ENCODE measurements at places on chromosomes 12 and 14.

GRCh38 chr12:45634273-45634917 is 95.1 kb upstream of the ARID2 start:
- DNase-seq: no peak

- DNase-seq: no peak
Observed at GRCh38 chr12:76670776-76671175, 93.1 kb upstream of the ZDHHC17 start.

DNA sequence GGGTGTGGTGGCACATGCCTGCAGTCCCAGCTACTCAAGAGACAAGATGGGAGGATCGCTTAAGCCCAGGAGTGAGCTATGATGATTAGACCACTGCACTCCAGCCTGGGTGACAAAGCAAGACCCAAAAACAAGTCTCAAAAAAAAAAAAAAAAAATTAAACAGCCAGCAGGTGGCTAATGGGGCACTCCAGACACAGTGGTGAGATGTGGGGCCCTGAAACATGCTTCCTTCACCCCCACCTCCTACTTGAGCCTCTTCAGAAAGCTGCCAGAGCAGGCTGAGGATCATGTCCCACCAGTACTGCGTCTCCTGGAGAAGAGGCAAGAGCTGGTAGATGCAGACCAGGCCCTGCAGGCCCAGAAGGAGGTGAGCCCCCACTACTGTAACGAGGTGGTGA is 2.1 kb downstream of the CFAP73 start:
- no peak for DNase-seq

GRCh38 chr12:75721796-75722195 is 210.4 kb upstream of the KRR1 start:
- no peak for DNase-seq

- no peak for DNase-seq
Observed at GRCh38 chr12:9112076-9112853, 3.5 kb downstream of the A2M start.

DNA sequence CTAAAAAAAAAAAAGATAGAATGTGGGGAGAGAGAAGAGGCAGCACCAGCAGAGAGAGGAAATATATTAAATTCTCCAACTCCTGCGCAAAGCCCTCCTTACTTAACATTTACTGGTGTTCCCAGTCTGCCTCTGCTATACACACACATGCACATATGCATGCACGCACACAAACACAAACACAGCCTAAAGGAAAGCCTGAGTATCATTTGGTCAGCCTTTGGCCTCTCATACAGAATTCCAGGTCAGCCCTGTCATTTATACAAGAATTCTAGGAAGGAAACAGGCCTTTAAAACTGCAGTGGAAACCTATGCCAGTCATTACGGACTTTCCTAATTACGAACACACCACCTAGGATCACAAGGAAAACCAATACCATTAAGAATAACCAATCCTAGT is 269.4 kb downstream of the ITPR2 start:
- DNase-seq: no peak

DNA sequence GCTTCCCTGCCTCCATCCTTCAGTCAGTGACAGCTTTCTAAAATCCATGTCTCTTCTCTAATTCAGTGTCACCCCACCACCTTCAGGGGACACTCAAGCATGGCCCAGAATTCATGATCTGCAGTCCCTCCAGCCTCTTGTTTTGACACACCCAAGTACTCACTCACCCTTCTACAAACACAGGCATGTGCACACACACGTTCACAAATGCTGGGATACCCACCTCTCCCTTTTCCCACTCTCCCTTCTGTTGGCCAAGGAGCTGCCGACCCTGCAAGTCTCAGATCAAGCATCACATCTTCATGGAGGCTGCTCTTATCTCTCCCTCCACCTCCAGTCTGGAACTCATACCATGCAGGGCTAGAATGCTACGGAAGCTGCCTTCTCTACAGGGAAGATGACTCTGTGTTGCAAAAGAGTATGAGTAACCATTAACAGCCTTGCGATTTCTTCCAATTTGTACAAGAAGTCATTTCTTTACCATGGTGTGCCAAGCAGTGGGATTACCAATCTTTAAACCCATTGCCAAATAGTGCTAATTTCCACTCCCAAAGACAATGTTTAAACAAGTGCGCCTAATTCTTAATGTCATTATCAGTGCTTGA is 196.1 kb downstream of the BCL11B start:
- DNase-seq: no peak

GRCh38 chr14:76376878-76377734 is 1.2 kb downstream of the ESRRB start:
- no peak for DNase-seq

DNA sequence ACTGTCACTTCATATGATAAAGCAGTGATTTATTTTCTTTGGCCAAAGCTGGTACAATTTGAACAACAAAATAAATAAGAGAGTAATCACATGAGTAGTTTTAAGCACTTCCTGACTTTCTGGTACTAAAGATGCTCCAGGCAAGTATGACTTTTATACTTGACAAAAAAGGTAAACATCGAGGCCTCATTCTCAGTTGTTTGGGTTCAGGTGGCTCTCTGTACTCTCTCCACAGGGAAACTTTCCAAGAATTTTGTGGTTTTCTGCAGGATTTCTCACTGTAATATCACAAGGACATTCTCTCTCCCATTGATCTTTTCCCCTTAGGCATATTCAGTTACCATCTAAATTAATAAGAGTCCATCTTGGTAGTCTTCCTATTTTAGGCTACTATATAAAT is 26.6 kb upstream of the KCNC2 start:
- DNase-seq: no peak

DNA sequence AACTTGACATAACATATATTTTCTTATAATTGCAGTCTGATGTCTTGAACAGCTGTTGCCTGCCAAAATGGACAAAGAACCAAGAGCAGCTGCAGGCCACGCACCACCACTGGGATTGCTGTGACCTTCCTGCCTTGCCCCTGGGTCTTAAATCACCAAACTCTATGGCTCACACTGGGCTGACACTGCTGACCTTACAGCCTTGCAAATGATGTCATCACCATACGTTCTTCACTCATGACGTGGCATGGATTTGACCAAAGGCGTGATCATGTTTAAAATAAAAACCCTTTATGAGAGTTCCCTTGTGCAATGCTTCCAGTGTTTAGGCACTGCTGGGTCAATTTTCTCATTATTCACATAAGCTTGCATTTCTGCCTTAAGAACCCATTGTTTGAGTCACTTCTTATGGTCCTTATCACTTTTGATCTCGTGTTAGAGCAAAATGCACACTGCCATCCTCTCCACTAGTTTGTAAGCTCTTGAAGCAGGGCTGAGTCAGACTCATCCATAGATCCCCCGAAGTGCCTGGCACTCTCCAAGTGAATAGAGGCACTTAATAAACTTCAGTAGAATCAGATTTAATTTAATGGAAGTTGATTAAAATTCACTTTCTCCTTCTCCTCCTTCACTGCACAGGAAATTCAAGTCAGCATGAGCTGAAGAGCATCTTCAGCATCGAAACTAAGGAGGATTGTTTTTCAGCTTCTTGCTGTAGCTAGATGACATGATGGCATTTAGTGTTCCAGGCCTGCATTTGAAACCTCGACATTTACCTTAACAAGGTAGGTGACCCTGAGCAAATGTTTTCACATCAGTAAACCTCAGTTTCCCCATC is 132.4 kb upstream of the PZP start:
- peak; percentile 58 for DNase-seq

GRCh38 chr12:71878208-71878607 is 38.6 kb downstream of the TBC1D15 start:
- DNase-seq: no peak

DNA sequence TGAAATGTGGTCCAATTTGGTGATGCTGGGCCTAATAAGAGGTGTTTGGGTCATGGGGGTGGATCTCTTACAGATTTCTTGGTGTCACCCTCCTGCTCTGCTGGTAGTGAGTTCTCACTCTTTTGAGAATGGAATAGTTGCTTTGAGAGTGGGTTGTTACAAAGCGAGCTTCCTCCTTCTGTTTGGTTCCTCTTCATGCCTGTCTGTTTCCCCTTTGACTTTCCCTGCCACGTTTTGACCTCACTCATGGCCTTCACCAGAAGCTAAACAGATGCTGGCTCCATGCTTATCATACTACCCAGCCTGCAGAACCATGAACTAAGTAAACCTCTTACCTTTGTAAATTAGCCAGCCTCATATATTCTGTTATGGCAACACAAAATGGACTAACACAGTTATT is 57.7 kb upstream of the LDHB start:
- no peak for DNase-seq

GRCh38 chr12:109540526-109541412 is 32.5 kb downstream of the MMAB start:
- DNase-seq: no peak
